RPMI7951 (cell line): ENCODE measurements at places on chromosomes 2 and 18. TPM values are rescaled to one million over a fixed set of nuclear protein-coding genes. Genes with fewer than 3 reads are reported as not detected.

Gene ATP8B1
- 12.5 TPM in 2 replicates for total RNA-seq

Gene CRACDL
- total RNA-seq, result not detected in 2 replicates

Gene IL36RN
- total RNA-seq, result not detected in 2 replicates

Gene STON1
- total RNA-seq, result 6.7 and 7.0 TPM in 2 replicates

Gene REG3A
- not detected in 2 replicates for total RNA-seq

Gene NEUROD1
- not detected in 2 replicates for total RNA-seq

Gene LRATD1
- 0.12 and 0.20 TPM in 2 replicates for total RNA-seq

Gene AQP12B
- not detected in 2 replicates for total RNA-seq

Gene IAH1
- total RNA-seq, result 129 and 130 TPM in 2 replicates

Gene LDLRAD4
- total RNA-seq, result 0.10 and 0.24 TPM in 2 replicates

Gene SPRED2
- 17.1 and 20.2 TPM in 2 replicates for total RNA-seq

Gene TPRKB
- total RNA-seq, result 165 and 179 TPM in 2 replicates

Gene TXNDC2
- total RNA-seq, result 0.10 and 0.12 TPM in 2 replicates

Gene MOGAT1
- 0.24 and 0.29 TPM in 2 replicates for total RNA-seq

Gene NHEJ1
- total RNA-seq, result 24.1 and 31.0 TPM in 2 replicates

Gene IGFBP2
- 3.5 and 6.4 TPM in 2 replicates for total RNA-seq

Gene SPATA3
- total RNA-seq, result not detected in 2 replicates
